ENCODE measurements at places on chromosomes 16 and 17.

- DNase-seq = no peak
These were observed 332.7 kb downstream of the ZFHX3 start for GRCh38 chr16:72715267-72715666.

DNA sequence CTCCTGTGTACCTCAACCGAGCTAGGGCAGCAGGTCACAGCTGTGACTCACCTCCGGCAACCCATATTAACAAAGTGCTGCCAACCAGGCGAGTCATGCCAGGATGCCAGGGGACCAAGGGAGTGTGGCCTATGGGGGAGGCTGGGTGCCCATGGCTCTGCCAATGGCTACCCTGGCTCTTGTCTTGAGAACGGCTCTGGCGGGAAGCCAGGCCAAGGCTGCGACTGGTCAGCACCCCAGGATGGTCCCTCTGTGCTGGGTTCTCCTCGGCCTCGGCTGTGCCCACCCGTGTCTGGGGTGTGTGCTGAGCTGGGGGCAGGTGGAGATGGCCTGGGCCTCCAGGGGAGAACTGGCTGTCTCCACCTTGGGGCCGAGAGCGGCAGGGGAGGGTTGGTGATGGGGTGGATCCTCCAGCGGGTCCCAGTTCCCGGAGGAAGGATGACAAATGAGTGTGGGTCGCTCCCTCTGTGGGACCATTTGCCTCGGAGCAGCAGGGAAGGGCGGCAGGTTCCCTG lies 75.8 kb downstream of the MRC2 start:
- DNase-seq = no peak

- no peak for DNase-seq
These were observed 142.9 kb downstream of the CDK5R1 start for GRCh38 chr17:32629563-32630190.

DNA sequence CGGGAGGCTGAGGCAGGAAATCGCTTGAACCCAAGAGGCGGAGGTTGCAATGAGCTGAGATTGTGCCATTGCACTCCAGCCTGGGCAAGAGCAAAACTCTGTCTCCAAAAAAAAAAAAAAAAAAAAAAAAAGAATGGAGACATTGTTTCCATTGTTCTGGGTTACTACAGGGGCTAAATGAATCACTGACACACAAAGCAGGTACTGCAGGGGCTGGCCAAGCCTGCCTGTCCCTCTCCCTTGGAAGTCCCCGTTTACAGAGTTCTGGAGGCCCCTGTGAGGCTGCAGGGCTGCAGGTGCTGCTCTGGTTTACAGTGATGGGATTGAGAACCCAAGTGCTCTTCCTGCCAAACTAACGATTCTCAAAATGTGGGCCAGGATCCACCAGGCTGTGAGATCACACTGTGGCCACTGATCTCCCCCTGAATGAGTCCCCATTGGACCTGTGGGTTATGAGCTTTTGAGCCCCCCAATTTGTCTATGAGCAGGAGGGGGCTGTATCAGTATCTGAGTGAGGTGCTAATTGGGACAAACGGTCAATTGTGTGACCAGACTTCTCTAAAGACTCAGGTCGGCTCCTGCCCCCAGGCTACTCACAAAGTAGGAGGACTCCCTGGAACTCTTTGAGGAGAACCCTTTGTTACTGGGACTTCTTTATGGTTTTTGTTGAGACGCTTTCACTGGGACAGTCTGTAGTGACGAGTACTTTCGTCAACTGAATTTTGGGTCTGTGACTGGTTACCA lies 39.0 kb downstream of the DNAH17 start:
- DNase-seq = no peak

GRCh38 chr17:50206604-50207293 lies 5.3 kb upstream of the COL1A1 start:
- DNase-seq = no peak

GRCh38 chr17:57604771-57605674 lies 140.1 kb downstream of the CCDC182 start:
- no peak for DNase-seq

DNA sequence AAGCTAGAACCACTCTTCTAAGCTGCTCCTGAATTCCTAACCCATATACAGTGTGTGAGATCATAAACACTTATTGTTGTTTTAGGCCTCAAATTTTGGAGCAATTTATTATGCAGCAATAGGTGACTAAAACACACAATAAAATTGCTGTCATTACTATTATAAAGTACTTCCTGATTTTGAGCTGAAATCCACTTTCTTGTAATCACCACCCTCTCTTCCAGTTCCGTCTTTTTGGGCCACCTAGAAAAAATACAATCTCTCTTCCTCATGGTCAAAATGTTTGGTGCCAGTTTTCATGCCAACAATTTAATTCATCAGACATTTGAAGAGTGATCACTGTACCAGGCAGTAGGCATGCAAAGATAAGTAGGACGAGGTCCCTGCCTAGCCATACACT lies 43.3 kb upstream of the NF1 start:
- DNase-seq = no peak

DNA sequence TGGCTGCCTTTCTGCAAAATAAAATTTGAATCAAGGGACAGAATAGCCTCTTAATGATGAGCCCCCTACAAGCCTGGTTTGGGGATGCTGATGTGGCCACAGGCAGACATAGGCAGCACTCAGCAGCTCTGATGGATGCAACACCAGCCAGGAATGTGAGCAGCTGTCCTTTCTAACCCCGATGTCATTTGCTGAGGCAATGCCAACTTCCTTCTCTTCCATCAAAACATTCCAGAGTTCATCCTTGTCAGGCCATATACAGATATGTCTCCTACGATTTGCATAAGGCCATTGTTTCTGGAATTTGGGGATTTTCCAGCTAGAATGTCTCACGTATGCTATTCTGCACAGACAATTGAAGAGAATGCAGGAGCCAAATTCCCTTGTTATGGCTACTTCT lies 52.1 kb upstream of the MYOCD start:
- DNase-seq = no peak

DNA sequence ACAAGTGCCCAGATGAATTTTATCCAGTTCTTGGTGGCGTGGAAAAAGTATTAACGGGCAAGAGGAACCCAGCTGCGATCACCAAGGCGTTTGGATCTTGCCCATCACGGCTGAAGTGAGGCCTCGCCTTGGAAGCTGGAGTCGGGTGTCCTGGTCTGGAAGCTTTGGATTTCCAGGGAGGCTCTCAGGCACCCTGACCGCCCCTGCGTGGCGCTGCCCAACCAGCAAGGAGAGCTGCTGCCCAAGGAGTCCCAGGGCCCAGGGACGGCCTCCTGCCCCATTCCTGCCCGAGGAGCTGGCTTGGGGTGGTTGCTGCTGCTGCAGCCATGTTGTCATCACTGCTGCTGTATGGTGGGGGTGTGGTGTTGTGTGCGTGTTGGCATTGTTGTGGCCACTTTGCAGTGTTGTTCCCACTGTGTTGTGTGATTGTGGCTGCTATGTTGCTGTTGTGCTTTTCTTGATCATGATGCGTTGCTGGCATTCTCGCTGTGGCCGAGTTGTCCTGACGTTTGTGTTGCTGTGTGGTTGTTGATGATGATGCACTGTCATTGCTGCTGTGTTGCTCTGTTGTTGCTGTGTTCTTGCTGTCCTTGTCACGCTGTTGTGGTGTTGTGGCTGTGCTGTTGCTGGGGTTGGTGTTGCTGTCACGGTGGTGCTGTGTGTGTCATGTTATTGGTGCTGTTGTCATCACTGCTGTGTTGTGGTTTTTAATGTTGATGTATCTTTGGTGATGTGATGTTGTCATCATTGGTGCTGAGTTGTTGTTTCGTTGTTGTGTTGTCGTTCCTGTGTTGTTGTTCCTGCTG lies 318.8 kb downstream of the C16orf95 start:
- no peak for DNase-seq

GRCh38 chr17:37640015-37640414 lies 3.2 kb downstream of the DDX52 start:
- no peak for DNase-seq

DNA sequence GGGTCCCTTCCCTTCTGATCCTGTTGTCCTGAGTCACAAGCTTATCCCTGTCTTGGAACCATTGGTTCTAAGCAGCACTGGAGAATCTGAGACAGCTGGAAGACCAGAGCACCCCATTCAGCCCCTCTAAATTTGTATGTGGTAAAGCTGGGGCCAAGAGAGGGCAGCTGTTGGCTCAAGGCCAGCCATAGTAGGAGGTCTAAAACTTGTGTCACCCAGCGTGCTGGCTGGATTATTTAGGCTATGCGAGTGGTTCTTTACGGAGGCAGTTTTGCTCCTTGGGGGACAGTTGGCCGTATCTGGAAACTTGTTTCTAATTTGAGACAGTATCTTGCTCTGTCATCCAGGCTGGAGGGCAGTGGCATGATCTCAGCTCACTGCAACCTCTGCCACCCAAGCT lies 69.6 kb upstream of the GSE1 start:
- no peak for DNase-seq

DNA sequence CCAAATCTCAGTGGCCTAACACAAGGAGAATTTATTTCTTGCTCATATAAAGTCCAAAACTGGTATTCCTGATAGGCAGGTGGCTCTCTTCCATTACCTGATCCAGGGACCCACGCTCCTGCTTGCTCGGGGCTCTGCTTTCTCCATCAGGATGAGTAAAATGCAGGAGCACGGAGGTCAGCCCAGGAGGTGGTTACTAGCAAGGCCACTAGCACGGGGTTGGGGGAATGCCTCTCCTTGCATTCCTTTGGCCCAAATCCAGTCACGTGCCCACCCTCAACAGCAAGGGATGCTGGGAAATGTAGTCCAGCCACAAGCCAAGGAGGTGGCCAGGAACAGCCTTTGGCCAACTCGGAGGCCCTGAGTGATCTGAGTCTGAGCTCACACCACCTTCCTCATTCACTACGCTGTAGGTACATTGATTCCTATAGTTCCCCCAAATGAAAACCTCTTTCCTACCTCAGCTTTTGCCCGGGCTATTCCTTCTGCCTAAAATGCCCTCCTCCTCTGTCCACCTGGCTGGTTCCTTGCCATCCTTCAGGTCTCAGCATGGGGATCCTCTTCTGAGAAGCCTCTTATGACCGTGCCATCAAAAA lies 38.3 kb upstream of the HAPSTR1 start:
- peak; percentile 74 for DNase-seq
